Activated naive CD4-positive, alpha-beta T cell treated with anti-CD3 and anti-CD28 coated beads, Interleukin-2, amount 10 ng/mL, durations not matched to agents 7 days and 5 days (primary cell): ENCODE measurements at places on chromosomes 3 and 15.

DNA sequence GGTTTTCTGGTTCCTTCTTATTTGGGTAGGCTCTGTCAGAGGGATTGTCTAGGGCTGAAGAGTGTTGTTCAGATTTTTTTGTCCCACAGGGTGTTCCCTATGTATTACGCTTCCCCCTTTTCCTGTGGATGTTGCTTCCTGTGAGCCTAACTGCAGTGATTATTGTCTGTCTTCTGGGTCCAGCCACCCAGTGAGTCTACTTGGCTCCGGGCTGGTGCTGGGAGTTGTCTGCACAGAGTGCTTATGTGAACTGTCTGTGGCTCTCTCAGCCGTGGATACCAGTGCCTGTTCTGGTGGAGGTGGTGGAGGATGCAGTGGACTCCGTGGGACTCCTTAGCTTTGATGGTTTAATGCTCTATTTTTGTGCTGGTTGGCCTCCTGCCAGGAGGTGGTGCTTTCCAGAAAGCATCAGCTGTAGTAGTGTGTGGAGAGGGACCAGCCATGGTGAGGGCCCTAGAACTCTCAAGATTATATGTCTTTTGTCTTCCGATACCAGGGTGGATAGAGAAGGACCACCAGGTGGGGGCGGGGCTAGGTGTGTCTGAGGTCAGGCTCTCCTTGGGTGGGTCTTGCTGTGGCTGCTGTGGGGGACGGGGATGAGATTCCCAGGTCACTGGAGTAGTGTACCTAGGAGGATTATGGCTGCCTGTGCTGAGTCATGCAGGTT lies 53.8 kb downstream of the CCDC66 start:
- DNase-seq = no peak
- H3K36me3 ChIP-seq = peaks cover 83% of the 10 kb centered on the region
- H3K4me3 ChIP-seq = no peak overlapping the region

DNA sequence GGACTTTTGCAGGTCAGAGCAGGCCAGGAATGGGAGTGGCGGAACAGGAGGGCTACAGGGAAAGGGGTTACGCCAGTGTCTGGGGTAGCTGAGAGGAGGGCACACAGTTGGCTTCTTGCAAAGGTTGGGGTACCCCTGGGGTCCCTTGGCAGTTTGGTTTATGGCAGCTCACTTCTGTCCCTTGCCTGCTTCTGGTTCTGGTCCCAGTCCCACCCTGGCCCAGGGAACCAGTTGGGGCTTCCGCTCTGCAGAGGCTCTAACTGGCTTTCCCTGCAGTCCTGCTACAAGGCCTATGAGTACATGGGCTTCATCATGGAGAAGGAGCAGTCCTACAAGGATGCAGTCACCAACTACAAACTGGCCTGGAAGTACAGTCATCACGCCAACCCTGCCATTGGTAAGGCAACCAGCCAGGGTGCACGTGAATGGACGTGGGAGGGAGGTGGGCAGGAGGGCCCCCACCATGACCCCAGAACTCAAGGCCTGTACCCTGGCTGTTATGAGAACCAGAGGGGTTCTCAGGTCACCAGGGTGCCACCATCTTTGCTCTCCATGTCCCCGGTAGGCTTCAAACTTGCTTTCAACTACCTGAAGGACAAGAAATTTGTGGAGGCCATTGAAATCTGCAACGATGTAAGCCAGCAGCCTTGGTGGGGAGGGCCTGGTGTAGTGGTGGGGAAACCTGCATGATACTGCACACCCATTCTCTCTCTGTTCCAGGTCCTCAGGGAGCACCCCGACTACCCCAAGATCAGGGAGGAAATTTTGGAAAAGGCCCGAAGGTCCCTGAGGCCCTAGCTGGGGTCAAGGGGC lies 15.2 kb downstream of the CSRNP1 start:
- H3K4me1 ChIP-seq = peaks cover 14% of the 10 kb centered on the region
- DNase-seq = no peak
- no peak overlapping the region for H3K4me3 ChIP-seq
- no peak overlapping the region for H3K27ac ChIP-seq
- H3K36me3 ChIP-seq = peaks cover 21% of the 10 kb centered on the region

- H3K27ac ChIP-seq = no peak overlapping the region
- H3K27me3 ChIP-seq = no peaks in the 10 kb centered on the region
- no peak for DNase-seq
- H3K36me3 ChIP-seq = peaks cover 49% of the 10 kb centered on the region
- no peak overlapping the region for H3K4me3 ChIP-seq
Observed at GRCh38 chr3:123150449-123151215, 51.1 kb upstream of the SEC22A start.

- no peaks in the 10 kb centered on the region for H3K4me1 ChIP-seq
- no peak for DNase-seq
- no peak overlapping the region for H3K4me3 ChIP-seq
Observed at GRCh38 chr15:47331829-47332393, 385.4 kb upstream of the SEMA6D start.

DNA sequence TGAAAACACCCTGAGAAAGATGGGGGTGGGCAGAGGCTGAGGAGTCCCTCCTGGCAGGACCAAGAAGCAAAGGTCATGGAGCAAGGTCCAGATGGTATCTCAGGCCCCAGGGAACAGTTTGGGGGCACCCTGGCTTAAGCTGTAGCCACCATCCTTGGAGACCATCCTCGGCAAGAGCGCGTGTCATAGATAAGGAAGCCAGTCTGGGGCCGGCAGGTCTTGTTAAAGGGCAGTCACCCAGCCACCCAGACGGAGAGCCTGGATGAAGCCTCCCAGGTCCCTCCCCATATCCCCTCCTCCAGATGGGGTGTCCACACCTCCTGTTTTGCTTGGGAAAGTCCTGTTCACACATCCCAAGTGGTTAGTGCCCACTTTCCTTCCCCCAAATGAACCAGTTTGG lies 191.1 kb downstream of the KLF13 start:
- H3K27ac ChIP-seq = no peak overlapping the region
- H3K4me1 ChIP-seq = no peaks in the 10 kb centered on the region
- peaks cover 16% of the 10 kb centered on the region for H3K27me3 ChIP-seq
- no peaks in the 10 kb centered on the region for H3K36me3 ChIP-seq
- no peak for DNase-seq

DNA sequence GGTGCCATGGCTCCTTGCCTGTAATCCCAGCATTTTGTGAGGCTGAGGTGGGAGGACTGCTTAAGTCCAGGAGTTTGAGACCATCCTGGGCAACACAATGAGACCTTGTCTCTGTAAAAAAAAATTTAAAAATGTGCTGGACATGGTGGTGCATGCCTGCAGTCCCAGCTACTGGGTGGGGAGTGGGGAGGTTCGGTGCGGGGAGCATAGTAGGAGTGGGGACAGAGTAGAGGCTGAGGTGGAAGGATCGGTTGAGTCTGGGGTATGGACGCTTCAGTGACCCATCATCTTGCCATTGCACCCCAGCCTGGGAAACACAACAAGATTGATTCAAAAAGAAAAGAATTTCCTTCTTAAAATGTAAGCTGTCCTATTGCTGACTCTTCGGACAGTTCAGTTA lies 1490.0 kb upstream of the GBE1 start:
- no peaks in the 10 kb centered on the region for H3K4me1 ChIP-seq
- H3K36me3 ChIP-seq = no peaks in the 10 kb centered on the region
- DNase-seq = no peak

GRCh38 chr3:142947352-142947751 lies 16.1 kb downstream of the PAQR9 start:
- H3K27ac ChIP-seq = no peak overlapping the region
- H3K4me3 ChIP-seq = no peak overlapping the region
- no peaks in the 10 kb centered on the region for H3K36me3 ChIP-seq
- peaks cover 11% of the 10 kb centered on the region for H3K4me1 ChIP-seq

DNA sequence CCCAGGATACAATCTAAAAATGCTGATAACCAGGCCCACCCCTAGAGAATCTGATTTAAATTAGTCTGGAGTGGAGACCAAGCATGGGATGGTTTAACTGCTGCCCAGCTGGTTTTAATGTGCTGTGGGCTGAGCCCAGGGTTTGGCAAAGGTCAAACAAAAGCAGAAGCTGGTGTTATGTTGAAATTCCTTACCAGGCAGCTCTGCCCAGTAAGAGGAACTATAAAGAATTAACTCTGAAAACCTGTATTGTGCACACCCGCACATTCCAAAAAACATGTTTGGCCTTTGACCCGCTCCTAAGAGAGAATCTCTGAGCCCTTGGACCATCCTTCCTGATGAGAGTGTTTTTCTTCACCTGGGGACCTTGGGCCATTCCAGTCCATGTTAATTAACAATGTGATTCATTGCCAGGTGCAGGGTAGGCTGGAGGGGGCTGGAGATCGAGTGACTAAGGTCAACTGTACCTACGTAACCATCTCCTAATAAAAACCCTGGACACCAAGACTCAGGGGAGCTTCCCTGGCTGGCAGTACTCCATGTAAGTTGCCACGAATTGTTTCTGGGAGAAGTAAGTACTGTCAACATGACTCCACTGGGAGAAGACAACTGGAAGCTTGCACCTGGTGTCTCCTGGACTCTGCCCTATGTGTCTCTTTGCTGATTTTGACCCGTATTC lies 10.9 kb downstream of the CCDC13 start:
- DNase-seq = no peak
- H3K36me3 ChIP-seq = no peaks in the 10 kb centered on the region
- no peaks in the 10 kb centered on the region for H3K4me1 ChIP-seq
- peaks cover 24% of the 10 kb centered on the region for H3K27me3 ChIP-seq
- no peak overlapping the region for H3K27ac ChIP-seq

DNA sequence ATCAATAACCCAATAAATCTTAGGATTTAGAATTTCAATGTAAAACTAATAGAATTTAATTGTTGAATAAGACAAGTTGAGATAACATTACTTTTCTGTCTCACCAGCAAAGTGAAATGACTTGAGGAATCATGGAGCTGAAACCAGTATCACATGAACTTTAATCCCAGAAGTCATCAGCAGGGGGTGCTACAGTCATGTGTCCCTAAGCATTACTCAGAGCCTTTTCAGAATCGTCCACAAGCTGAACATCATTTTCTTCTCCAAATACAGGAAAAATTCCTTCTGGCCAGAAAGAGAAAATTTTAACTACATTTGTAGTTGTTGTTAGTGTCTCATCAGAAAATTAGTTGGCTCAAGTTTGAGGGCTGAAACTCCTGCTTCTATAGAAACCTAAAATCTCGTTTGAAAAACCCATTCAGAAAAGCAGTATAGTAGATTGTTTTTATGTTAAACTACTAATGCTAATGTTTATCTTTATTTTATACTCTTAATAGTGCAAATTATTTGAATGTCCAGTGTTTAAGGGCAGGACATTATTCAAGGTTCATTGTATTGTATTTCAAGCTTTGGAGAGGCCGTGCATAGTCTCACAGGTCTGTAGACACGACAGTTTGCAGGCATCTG lies 384.1 kb downstream of the PLOD2 start:
- peak; percentile 20 for DNase-seq
- H3K4me1 ChIP-seq = no peaks in the 10 kb centered on the region
- H3K27ac ChIP-seq = no peak overlapping the region
- H3K4me3 ChIP-seq = no peak overlapping the region

DNA sequence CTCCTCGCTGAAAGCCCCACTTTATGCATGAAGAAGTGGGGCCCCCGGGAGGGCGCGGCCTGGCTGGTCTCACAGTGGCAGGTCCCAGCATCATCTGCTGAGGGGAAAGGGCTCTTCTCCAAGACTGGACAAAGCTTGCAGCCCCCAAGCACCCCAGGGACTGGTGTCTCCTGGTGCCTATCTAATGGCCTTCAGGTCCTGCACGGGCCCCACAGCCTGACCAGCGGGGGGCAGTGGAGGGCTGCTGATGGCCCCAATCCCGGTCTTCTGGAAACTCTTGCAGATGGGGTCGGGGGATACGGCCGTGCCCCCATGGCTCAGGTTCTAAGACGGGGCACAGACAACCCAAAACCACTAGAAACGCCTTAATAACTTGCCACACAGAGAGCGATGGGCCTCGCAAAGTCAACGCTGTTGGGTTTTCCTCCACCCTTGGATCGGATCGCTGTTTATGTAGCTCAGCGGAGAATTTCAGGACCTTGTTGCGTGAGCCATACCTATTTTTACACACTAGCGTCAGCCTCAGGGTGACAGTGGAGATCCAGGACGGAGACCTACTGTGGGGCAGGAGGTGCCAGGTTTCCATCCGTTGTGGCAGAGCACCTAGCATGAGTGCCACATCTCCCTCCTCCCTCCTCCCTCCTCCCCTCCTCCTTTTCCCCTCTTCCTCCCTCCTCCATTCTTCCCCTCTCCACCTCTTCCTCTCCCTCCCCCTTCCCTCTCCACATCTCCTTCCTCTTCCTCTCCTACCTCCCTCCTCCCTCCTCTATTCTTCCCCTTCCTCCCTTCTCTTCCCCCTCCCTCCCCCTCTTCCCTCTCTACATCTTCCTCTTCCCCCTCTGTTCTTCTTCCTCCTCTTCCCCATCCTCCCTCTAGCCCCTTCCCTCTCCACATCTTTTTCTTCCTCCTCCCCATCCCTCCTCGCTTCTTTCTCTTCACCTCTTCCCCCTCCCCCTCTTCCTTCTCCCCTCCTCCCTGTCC lies 79.3 kb upstream of the ALDH1L1 start:
- H3K4me1 ChIP-seq = peaks cover 2% of the 10 kb centered on the region
- no peak for DNase-seq

GRCh38 chr3:12513694-12514446 lies 29.6 kb downstream of the TSEN2 start:
- no peak overlapping the region for H3K27ac ChIP-seq
- no peak overlapping the region for H3K4me3 ChIP-seq
- H3K36me3 ChIP-seq = no peaks in the 10 kb centered on the region
- DNase-seq = no peak
- H3K27me3 ChIP-seq = no peaks in the 10 kb centered on the region

DNA sequence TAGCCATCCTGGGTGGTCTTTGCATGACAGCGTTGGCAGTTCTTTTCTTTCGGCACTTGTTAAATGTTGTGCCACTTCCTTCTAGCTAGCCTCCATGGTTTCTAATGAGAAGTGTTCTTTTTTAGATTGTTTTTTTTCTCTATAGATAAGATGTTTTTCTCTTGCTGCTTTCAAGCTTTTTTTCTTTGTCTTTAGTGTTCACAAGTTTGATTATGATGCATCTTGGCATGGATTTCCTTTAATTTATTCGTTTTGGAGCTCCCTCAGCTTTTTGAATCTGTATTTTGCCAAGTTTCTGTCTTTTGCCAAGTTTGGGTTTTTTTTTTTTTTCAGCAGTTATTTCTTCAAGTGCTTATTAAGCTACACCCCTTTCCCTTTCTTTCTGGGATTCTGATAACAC lies 53.1 kb downstream of the TM2D3 start:
- DNase-seq = no peak
- H3K36me3 ChIP-seq = no peaks in the 10 kb centered on the region
- H3K27me3 ChIP-seq = peaks cover 36% of the 10 kb centered on the region
- H3K4me3 ChIP-seq = no peak overlapping the region
- H3K4me1 ChIP-seq = no peaks in the 10 kb centered on the region

GRCh38 chr15:77466521-77466920 lies 45.8 kb downstream of the HMG20A start:
- H3K4me1 ChIP-seq = no peaks in the 10 kb centered on the region
- H3K36me3 ChIP-seq = peaks cover 23% of the 10 kb centered on the region
- no peaks in the 10 kb centered on the region for H3K27me3 ChIP-seq
- DNase-seq = no peak
- H3K4me3 ChIP-seq = no peak overlapping the region
- H3K27ac ChIP-seq = no peak overlapping the region
